Stimulated activated CD8-positive, alpha-beta memory T cell treated with anti-CD3 and anti-CD28 coated beads, Interleukin-4, amount 100 ng/mL, for 1 hour (primary cell): ENCODE measurements at places on chromosomes 5 and 9.

GRCh38 chr5:82991678-82992323 is 85.4 kb downstream of the TMEM167A start:
- DNase-seq = no peak

- no peak for DNase-seq
Measured at GRCh38 chr5:116303810-116304209, 219.0 kb downstream of the COMMD10 start.

GRCh38 chr5:137714494-137714893 is 21.4 kb downstream of the KLHL3 start:
- no peak for DNase-seq

GRCh38 chr9:114150608-114151007 is 4.7 kb upstream of the COL27A1 start:
- DNase-seq = no peak

DNA sequence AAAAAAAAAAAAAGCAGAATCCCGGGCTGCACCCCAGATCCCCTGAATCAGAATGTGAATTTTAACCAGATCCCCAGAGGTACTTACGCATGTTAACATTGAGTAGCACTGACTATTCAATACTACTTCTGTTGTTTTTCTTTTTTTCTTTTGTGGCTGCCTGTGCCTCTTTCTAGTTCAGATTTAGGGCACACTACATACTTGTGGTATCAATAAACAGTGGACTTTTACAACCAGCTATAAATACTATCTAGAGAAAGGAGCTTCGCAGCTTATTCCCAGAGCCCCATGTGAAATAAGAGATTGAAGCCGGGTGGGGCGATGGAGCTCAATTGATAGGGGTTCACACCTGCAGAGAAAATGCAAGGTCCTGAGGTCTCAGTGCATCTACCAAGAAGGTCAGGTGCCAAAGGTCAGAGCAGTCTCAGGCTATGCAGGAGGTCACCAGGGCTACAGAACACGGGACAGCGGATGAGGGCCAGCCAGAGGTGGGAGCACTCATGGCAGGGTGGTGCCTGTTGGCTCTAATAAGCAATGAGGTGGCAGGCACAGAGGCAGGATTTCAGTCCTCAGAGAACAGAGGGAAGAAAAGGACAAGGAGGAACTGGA is 22.3 kb downstream of the WWC1 start:
- DNase-seq = no peak

DNA sequence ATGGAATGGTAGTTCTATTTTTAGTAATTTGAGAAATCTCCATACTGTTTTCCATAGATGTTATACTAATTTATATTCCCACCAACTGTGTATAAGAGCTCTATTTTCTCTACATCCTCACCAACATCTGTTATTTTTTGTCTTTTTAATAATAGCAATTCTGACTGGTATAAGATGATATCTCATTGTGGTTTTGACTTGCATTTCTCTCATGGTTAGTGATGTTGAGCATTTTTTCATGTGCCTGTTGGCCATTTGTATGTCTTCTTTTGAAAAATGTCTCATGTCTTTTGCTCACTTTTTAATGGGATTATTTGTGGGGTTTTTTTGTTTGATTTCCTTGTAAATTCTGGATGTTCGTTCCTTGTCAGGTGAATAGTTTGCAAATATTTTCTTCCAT is 154.4 kb downstream of the ZSWIM6 start:
- no peak for DNase-seq

- no peak for DNase-seq
Measured at GRCh38 chr5:128395073-128395472, 143.0 kb downstream of the FBN2 start.

- DNase-seq = no peak
Measured at GRCh38 chr5:123719004-123719403, 207.0 kb downstream of the CSNK1G3 start.

DNA sequence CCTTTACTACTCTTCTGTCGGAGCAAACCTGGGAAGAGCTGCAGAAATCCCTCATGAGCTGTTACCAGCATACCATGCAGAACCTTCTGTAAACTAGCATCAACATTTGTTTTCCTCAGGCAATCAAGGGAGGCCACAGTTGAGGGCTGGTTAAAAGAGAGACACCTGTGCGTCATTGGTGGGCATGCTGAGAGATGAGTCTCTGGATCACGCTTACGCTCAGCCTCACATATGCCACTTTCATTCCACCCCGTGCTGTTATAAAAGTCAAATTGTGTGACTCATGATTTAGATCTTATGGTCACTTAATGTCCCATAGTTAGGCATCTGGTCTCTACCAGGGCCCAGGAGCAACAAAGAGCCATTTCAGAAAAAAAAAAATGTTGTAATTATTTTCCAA is 18.1 kb upstream of the ICE1 start:
- DNase-seq = no peak

GRCh38 chr5:164504141-164504772 is 998.8 kb downstream of the MAT2B start:
- no peak for DNase-seq

- no peak for DNase-seq
Measured at GRCh38 chr9:110606179-110606790, 26.7 kb upstream of the SVEP1 start.

DNA sequence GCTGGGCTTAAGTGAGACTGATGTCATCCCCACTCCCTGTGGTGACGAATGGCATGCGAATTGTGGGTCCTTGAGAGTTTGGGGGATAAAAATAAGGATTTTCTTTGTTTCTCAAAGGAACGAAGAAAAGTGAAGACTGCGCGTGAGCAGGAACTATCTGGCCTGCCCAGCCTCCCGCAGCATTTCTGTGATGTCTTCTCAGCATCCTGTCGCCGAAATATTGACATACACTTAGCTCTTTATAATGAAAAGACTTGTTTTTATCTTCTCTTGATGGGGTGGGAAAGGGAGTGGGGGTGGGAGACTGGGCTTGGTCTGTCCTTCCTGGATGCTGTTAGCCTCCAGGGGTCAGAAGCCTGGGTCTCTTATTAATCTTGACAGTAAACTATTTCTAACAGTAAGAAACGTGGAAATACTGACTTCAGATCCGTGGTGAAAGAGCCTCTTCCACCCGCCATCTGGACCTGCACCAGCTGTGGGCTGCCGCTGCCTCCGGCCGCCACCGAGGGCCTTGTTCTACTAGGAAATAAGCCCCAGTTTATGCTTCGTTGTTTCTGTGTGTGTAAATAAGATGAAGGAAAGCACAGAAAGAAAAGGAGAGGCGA is 239.6 kb downstream of the FANCC start:
- DNase-seq = no peak

- DNase-seq = no peak
Measured at GRCh38 chr9:134463280-134463679, 137.0 kb downstream of the RXRA start.

DNA sequence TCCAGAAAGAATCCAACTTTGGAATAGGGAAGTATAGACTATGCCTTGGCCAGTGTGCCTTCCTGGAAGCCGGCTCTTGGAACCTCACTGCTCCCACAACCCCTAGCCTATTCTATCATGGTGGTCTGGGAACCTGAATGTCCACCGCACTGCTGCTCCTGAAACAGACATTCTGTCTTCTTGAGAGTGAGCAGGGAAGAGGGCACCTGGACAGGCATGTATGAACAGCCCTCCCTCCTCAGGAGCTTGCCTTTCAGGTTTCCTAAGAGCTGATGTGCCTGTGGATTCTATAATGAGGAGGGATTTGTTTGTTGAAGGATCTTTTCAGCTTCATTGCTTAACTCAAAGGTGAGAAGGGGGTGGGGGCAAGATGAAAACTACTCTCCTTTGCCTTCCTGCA is 55.1 kb upstream of the XPA start:
- DNase-seq = no peak

- no peak for DNase-seq
Measured at GRCh38 chr9:112971415-112971814, 40.6 kb downstream of the ZNF883 start.

GRCh38 chr5:20029266-20029665 is 41.3 kb upstream of the CDH18 start:
- DNase-seq = no peak

DNA sequence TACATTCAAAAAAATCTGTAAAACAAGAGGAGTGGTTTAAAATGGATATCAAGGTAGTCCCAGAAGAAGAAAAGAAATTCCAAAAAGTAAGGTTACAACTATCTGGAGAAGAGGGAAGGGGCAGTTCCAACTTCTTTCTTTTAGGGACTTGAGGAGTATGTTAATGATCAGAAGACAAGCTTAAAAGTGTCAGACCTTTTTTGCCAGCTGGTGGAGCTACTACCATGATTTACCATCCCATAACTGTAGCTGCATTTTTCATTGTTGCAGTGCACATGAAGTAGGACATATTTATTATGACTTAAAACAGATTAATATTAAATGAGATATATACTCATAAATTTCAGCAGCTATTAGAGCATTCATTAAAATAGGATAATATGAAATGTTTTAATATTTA is 158.5 kb upstream of the RGS7BP start:
- no peak for DNase-seq

GRCh38 chr9:38332625-38333024 is 59.9 kb upstream of the ALDH1B1 start:
- no peak for DNase-seq
